ENCODE measurements at places on chromosomes 16 and 17. TPM values are rescaled to one million over a fixed set of nuclear protein-coding genes. Genes with fewer than 3 reads are reported as not detected.

The CACNG3 gene
- not detected for total RNA-seq

DNA sequence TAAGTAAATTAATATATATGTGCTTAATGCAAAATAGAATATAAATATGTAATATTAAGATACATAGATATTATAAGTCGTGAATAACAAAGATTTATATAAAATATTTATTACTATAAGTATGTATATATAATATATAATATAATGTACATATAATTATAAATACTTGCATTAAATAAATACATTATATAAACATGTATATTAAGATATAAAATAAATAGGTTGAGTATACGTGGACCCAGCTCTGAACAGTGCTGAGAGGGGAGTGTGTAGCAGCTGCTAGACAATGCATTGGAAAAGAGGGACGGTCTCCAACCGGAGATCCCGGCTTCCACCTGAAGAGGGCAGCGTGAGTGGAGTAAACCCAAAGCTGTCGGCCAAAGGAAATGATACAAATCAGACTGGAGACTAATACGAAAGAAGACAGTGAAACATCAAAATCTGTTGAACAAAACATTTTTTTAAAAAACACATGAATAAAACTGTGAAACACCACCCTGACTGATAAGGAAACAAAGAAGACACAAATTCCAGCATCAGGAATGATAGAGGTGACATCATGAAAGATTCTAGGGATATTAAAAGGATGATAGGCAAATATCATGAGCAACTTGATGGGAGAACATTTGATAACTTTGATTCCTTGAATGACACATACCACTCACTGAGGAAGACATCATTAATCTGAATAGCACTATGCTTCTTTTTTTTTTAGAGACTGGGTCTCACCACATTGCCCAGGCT, 125.4 kb upstream of the CHMP6 start:
- peak; percentile 43 for DNase-seq

- DNase-seq, result no peak
Measured at GRCh38 chr16:68147444-68147843, 62.3 kb downstream of the NFATC3 start.

GRCh38 chr16:27231692-27232060, 28.4 kb downstream of the KDM8 start:
- DNase-seq, result no peak

All from CD4-positive, alpha-beta memory T cell (primary cell).